ENCODE measurements at places on chromosomes 3 and 15. TPM values are rescaled to one million over a fixed set of nuclear protein-coding genes. Genes with fewer than 3 reads are reported as not detected.

The ATP2B2 gene
- total RNA-seq: not detected

The DAZL gene
- not detected for total RNA-seq

The FAM174B gene
- total RNA-seq: 0.66 TPM

The SPTBN5 gene
- 8.5 TPM for total RNA-seq

The UQCC5 gene
- total RNA-seq: 2.9 TPM

The TRAIP gene
- total RNA-seq: 4.8 TPM

The UROC1 gene
- not detected for total RNA-seq

The RAB8B gene
- total RNA-seq: 112 TPM

The GATA2 gene
- total RNA-seq: 38.3 TPM

The P4HTM gene
- 16.8 TPM for total RNA-seq

The PRR20G gene
- not detected for total RNA-seq

The OR5K2 gene
- total RNA-seq: not detected

The ALS2CL gene
- 5.3 TPM for total RNA-seq

The SMCO1 gene
- not detected for total RNA-seq

The FAM107A gene
- 48.1 TPM for total RNA-seq

The UNC13C gene
- under 0.01 TPM for total RNA-seq

The CHRNA5 gene
- 19.1 TPM for total RNA-seq

The LCTL gene
- not detected for total RNA-seq

The MORF4L1 gene
- 298 TPM for total RNA-seq

The STRIT1 gene
- not detected for total RNA-seq

The TGM4 gene
- 0.13 TPM for total RNA-seq

The ANKRD63 gene
- 0.22 TPM for total RNA-seq

The PPP1R14D gene
- total RNA-seq: not detected

The IMPG2 gene
- total RNA-seq: 0.50 TPM

The IL20RB gene
- total RNA-seq: 0.40 TPM

The GABRA5 gene
- not detected for total RNA-seq

The EXD1 gene
- total RNA-seq: not detected

The DNAH12 gene
- under 0.01 TPM for total RNA-seq

The STT3B gene
- 233 TPM for total RNA-seq

The MRPL47 gene
- 50.6 TPM for total RNA-seq

The TTC21A gene
- total RNA-seq: 3.9 TPM

The AHSG gene
- not detected for total RNA-seq

The SCN11A gene
- total RNA-seq: 0.27 TPM

The GATM gene
- total RNA-seq: 0.66 TPM

The CYP11A1 gene
- not detected for total RNA-seq

The CFAP161 gene
- 0.93 TPM for total RNA-seq

The CTDSPL2 gene
- 92.3 TPM for total RNA-seq

The CELSR3 gene
- 0.29 TPM for total RNA-seq

The CD96 gene
- total RNA-seq: not detected

The LMAN1L gene
- under 0.01 TPM for total RNA-seq

The GOLGA6D gene
- not detected for total RNA-seq

The PDZRN3 gene
- 0.07 TPM for total RNA-seq

The TMEM212 gene
- total RNA-seq: not detected

The FOXB1 gene
- total RNA-seq: not detected

The CLDN1 gene
- total RNA-seq: 0.27 TPM

The DNAH1 gene
- total RNA-seq: 2.9 TPM

The FGF12 gene
- total RNA-seq: 1.7 TPM

The GHSR gene
- not detected for total RNA-seq

The CPN2 gene
- not detected for total RNA-seq
